ENCODE measurements at places on chromosomes 5 and 9. TPM values are rescaled to one million over a fixed set of nuclear protein-coding genes. Genes with fewer than 3 reads are reported as not detected.

DNA sequence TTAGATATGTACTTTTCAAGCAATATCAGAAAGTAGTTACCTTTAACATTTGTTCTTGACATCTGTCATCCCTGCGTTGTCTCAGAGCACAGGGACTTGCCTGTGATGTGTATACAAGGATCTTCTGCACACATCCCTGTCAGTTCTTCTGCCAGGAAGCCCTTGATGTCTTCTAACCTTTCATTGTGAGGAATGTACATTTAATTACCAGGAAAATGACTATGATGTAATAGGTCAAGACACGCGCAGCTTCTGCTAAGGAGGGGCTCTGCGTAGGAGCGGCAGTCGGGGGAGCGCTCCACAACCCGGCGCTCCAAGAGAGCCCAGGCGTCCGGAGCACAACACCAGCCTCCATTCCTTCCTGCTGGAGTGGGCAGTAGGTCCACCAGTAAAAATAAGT, 119.7 kb downstream of the IRX2 start:
- no peak for DNase-seq

DNA sequence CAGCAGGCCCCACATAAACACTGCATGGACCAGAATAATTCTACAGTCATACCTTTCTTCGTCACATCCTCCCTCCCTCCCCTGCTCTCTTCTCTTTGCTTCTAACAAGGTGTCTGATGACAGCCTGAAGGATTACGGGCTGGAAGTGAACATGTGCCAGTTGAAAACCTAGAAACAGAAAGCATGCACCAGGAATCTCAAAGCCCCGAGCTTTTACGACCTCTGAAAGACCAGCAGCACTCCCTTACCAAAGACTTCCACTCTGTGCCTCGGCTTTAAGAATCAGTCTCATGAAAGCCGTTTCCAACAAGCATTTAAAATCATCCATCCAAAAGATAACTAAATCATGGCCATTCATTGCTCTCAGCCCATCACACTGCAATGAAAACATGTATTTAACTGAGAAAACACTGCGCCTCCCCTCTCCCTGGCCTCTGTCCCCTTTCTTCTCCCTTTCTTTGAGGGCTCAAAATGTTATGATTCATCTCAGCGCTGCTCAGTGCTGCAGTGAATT, 21.3 kb downstream of the MSX2 start:
- DNase-seq, result no peak

GRCh38 chr9:128068386-128069205, 564 bp downstream of the SLC25A25 start:
- DNase-seq, result no peak

DNA sequence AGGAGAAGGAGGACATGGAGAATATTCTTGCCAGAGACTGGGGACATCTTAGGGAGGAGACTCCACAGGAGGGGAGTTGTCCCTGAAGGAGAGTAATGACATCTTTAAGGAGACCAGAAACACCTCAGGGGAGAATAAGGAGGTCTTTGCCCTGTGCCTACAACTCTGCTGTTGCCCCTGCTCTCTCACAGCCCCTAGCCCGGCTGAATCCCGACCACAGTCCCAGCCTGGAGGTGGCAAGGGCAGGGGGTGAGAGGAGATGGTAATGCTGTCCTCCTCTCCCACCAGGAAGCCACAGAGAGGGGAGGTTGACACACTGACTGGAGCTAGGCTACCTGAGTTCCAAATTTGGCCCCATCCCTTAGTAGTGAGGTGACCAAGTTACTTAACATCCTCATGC, 30.2 kb upstream of the ENHO start:
- no peak for DNase-seq

DNA sequence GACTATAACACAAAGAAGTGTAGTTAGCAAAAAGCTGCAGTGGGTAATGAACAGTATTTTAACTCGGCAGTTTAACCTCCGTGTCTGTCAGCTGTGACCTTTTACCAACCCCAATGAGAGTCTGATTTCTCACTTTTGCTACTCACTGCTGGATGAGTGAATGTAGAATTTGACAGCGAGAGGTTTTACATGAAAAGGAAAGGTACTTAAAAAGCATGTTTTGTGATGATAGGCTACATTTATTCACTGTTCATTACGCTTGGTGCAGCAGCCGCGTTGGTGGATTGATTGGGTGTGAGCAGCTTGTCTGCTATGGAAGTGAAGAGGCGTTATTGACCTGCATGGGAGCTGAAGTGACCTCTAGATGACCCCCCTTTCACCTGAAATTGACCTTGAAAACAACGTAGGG, 867.7 kb downstream of the NR2F1-AS1 start:
- DNase-seq, result no peak

- DNase-seq, result no peak
These were observed 980 bp downstream of the COL5A1 start for GRCh38 chr9:134642385-134643181.

- DNase-seq, result no peak
These were observed 3.7 kb upstream of the DOLPP1 start for GRCh38 chr9:129077236-129077635.

DNA sequence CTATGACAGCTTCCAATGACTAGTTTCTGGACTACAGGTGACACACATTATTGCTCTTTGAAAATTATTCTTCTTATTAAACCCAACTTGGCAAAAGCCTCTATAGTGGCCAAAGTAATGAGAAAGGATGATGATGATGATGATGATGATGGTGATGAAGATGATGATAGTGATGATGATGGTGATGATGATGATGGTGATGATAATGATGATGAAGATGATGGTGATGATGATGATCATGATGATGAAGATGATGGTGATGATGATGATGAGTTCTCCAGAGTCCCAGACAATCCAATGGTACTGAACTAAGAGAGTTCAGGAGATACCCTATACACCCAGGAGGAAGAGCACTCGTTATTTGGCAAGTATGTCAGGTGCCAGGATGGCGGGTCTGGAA, 739.4 kb downstream of the IRX1 start:
- DNase-seq, result no peak

- no peak for DNase-seq
These were observed 29.8 kb downstream of the C5orf22 start for GRCh38 chr5:31561946-31562345.

DNA sequence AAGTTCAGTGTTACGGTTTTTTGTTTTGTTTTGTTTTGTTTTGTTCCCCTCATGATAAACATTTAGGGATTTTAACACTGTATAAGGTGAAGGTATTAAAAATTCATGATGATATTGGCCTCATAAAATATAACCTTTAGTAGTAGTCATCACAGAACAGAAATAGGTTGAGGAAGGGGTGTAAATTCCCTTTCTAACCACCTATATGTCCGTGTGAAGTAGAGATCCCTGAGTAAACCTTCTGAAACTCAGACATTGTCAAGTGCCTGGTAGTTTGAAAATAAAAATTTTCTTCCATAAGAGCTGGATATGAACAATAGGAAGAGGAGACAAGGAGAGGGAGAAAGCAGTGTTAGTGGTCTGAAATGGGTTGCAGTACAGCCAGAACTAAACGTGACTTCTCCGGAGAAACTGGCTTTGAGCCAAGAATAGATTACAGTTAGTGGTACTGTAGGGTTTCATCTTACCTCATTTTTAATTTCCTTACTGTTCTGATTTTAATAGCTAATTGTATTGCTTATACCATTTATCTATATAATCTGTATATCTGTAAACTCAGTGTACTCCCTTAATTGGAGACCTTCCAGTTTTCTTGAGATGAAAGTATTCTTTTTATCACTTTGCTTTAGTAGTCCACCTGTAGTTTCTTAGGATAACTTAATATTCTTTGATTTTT, 18.3 kb downstream of the UGCG start:
- no peak for DNase-seq

DNA sequence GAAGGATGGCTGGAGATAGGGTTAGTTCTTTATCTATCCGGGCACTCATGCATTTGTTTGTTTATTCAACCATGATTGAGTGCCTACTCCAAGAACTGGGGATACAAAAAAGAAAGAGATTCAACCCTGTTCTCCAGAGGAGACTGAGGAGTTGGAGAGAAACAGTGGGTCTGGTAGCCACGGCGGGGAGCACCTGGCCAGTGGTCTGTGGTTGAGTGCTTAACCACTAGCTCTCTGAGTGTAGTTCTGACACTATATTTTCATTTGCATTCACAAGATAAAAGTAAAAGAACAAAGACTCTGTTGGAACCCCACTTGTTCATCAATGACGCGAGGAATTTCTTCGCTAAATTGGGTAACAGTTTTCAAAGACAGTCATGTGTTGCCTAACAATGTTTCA, 295.5 kb upstream of the MSX2 start:
- DNase-seq, result no peak

- no peak for DNase-seq
These were observed 40.3 kb downstream of the HEXB start for GRCh38 chr5:74725331-74725730.

DNA sequence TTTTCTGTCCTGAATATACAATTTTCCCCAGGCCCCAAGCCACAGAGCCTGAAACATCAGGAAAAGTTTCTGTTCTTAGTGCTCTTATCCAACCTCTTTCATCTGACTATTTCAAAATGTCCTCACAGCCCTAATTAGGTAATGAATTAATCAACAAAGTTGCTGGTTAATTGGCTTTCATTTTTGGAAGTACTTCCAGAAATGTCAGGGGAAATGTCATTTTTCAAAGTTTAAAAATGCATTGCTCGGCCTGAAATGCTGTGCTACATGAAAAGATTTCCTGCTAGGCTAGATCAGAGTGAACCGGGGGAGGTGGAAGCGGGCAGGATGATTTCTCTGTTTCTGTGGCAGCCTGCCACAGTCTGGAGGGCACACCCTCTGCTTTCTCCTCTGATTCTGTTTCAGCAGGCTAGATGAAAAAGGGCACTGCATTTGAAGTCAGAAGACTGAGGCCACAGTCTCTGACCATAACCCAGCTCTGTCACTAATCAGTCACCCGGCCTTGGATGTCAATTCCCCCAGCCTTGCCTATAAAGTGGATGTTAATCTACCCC, 55.9 kb upstream of the BARX1 start:
- DNase-seq, result no peak

DNA sequence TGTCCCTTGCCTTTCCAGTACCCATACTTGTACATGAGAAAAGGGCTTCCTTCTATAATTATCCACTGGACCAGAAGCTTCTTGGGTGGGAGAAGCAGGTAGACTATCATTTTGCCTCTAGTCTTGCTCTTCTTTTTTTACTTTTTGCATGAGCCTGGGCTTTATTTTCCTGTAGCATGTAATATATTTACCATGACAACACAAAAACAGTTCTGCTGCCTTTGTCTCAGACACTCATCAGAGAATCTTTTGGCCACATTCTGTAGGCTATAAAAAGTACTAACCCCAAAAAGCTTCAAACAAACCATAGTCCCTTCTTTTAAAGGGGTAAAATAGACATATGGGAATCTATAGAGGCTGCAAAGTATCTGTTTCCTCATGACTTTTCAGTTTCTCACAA, 339.2 kb upstream of the PIK3R1 start:
- no peak for DNase-seq

DNA sequence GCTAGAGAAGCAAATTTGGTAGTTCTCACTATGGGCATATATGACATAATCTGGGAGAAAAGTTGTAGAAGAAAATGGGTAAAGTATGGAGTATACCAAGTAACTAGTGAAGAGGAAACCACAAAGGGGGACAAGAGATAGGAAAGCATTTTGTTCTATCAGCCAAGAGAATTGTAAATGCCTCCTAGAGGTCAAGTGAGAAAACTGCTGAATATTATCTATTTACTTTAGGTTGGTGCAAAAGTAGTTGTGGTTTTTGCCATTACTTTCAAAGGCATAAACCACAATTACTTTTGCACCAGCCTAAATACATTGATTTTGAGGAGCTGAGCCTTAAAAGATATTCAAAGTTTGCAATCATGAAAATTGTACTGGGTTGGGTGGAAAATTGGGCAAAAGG, 126.7 kb upstream of the GRHPR start:
- no peak for DNase-seq

DNA sequence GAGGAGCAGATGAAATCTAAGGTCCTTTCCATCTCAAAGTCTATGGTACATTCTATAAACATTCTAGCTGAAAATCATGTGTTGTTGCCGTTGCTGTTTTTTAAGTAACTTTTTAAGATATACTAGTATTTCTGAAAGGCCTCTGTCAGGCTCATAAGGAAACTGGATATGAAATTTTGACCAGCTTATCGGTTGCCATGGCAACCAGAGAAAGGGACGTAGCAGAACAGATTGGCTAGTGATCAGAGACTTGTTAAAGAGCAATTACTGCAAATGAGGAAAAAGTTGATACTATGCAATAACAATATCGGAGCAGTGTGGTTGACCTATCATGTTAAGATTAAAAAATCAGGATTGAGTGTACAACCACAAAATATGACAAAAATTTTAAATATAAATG, 57.0 kb upstream of the RNF180 start:
- DNase-seq, result no peak

- no peak for DNase-seq
These were observed 36.7 kb upstream of the CTNNA1 start for GRCh38 chr5:138716456-138716924.

GRCh38 chr9:128792134-128792533, 5.1 kb downstream of the TBC1D13 start:
- no peak for DNase-seq

DNA sequence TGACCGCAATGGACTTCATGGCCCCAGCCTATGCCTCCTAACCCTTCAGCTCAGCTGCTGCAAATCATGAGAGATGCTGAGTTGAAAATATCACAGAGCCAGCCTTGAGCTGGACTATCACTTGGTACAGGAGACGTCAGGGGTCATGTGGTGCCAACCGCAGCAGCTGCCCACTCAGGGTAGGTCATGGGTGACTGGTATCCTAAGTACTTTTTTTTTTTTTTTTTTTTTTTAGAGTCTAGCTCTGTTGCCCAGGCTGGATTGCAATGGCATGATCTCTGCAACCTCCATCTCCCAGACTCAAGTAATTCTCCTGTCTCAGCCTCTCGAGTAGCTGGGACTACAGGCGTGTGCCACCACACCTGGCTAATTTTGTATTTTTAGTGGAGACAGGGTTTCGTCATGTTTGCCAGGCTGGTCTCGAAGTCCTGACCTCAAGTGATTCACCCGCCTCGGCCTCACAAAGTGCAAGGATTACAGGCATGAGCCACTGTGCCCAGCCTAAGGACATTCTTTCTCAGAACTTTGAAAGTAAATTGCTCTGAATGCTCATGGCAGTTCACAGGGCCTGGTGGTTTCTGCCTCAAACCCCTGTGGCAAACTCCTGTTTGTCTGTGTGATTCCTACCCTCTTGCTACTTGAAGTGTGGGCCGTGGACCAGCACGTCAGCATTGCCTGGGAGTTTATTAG, 21.3 kb downstream of the WWC1 start:
- no peak for DNase-seq

Gene LCN15
- total RNA-seq, result not detected

Gene CATSPER3
- total RNA-seq, result 0.98 TPM

Gene CDC14B
- total RNA-seq, result 2.5 TPM

Gene ARL14EPL
- not detected for total RNA-seq

Gene PCDH1
- total RNA-seq, result not detected

Gene EPB41L4A
- 5.8 TPM for total RNA-seq

Gene ERGIC1
- total RNA-seq, result 69.6 TPM

Gene PCDHA10
- total RNA-seq, result 0.07 TPM

Gene CARD9
- total RNA-seq, result 0.89 TPM

Gene RABL6
- total RNA-seq, result 75.0 TPM

Gene C9orf152
- not detected for total RNA-seq
